ENCODE measurements at places on chromosomes 1 and 21.

DNA sequence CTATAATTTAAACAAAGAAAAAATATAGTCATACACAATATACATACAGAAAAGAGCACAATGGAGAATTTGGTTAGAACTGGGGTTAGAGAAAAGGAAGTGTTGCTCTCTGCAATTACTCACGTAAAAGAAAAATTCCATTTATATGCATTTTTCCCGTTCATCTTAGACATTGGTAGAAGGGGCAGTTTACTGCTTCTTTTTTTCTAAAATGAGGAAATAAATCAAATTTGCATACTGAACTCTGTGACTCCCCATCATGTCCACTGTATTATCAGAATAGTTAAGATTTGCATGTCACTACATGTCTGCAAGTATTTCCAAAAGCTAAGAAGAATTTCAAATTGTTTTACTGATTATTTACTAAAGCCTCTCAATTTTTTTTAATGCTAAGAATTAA lies 44.1 kb upstream of the C1orf105 start:
- DNase-seq = no peak

GRCh38 chr1:154186852-154187501 lies 4.9 kb downstream of the TPM3 start:
- DNase-seq = no peak

- DNase-seq = no peak
Measured at GRCh38 chr1:173444757-173445156, 32.4 kb upstream of the PRDX6 start.

- DNase-seq = no peak
Measured at GRCh38 chr1:53371121-53371666, 43.3 kb upstream of the LRP8 start.

GRCh38 chr1:152110860-152111514 lies 4.3 kb downstream of the TCHH start:
- DNase-seq = no peak

DNA sequence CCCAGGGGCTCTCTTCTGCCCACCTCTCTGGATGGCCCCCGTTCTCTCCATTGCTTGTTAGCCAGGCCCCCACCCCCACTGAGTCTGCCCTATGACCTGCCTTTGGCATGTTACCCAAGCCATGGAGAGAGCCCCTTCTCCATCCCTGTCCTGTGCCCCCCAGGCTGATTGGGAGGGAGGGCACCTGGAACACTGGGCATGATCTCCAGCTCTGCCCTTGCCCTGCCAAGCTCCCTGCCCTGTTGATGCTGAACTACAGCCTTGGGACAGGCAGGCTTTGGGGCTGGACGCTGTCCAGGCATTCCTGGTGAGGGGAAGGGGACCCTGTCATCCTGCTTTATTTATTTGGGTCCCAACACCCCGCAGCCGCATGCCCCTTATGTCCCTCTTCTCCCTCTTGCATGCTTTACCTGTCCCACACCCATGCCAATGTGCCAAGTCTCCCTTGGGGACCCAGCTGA lies 10.7 kb downstream of the TRIM46 start:
- DNase-seq = no peak

DNA sequence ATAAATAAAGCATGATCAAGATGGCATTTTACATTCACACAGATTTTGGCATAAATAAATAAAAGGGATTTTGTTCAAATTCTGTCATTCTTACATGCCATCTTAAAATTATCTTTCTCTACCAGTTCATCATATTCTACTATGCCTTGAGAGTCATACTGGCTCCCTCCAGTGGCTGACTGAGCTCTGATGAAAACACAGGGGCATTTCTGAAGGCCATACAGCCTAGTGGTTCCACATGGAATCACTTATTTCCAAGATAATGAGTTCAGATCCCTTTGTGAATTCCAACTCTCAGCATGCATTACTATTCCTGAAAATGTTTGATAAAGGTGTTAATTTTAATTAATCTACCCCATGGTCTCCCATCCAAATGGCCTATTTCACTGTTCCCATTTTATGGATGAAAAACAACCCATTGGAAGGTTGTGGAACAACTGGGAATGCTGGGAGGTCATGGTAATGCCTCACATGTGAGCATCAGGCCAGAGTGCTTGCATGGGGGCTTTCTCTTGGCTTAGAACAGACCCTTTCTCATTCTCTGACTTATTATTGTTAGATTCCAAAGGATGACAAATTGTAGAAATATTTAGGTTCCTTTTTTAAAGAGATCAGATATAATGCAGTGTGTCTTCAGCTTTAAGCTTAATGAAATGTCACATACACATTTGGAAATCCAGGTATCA lies 622.4 kb upstream of the PKN2 start:
- no peak for DNase-seq

- DNase-seq = no peak
Measured at GRCh38 chr1:205739348-205740160, 10.4 kb downstream of the NUCKS1 start.

DNA sequence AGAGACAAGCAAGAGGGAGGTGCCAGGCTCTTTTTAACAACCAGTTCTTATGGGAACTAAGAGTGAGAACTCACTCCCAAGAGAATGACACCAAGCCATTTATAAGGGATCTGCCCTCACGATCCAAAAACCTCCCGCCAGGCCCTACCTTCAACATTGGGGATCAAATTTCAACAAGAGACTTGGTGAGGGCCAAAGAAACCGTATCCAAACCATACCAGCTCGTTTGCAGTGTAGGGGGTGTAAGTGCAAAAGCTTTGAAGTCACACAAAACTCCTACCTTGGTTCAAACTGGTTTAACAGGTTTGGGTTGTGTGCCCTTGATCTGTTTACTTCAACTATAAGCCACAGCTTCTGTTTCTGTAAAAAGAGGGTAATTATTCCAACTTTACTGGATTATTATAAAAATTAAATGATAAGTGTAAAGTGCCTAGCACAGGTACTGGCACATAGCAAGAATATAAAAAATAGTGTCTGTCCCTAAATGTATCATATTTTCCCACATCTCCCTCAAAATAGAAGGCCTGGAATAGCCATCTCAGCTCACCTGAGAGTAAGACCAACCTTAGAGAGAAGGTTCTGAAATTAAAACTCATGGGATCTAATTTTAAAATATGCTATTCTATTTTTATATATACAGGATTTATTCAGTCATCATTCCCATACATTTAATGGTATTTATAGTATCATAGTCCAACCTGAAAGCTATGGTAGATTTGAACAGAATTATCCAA lies 7.0 kb upstream of the USP25 start:
- DNase-seq = no peak

DNA sequence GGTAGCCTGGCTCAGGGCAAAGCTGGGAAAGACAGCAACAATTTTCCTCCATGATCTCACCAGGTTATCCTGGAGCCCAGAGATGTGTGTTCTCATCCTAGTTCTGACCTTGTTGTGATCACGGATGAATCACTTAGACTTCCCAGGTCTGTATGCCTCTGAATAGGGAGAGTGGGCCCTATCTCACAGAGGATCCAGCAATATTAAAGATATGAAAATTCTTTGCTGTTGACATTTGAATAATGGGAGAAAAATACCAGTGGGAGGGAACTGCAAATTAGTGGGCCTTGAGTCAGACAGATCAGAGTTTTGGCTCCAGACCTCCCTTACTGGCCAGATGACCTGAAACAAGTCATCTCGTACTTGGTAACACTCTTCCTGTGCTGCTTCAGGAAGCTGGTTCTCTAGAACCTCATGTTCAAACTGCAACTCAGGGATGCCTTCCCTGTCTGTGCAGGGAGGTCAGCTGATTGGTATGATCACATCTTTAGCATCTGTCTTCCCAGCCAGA lies 32.8 kb upstream of the RNF19B start:
- no peak for DNase-seq

DNA sequence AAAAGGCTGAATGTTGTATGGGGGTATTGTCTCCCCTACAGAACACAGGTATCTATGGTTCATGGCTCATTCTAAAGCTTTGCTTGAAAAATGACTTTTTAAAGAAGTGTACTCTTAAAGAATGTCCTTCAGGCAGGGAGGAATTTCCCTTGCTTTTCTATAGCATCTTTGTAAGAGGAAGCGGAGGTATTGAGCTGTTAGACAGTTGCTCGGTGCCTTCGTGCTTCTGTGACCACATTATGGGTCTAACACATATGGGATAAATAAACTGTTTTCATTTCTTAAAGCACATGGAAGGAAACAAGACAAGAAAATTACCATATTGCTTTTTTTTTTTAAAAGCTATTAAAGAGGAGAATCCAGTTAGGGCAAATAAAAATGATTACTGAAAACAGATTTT lies 182.9 kb downstream of the NTNG1 start:
- no peak for DNase-seq

DNA sequence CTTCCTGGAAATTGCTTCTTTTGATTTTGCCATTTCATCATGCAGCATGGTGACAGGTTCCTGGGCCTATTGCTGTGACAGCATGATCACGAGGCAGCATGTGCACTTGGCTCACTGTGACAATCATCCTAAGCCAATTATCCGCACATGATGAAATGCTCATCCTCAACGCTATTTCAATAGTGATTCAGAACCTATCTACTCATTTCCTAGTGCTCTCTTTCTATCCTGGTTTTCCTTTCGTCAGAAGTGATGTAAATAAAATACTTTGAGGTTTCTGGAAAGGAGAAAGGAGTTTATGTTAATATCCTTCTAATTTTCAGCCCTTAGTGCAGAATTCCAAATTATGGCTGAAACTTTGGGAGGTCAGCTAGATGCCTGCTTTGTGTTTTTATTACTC lies 110.6 kb upstream of the ADAMTS5 start:
- DNase-seq = no peak

- DNase-seq = no peak
Measured at GRCh38 chr1:53860967-53861411, 22.9 kb upstream of the NDC1 start.

GRCh38 chr1:168742386-168742785 lies 13.4 kb upstream of the DPT start:
- DNase-seq = no peak

- DNase-seq = no peak
Measured at GRCh38 chr21:14056771-14057191, 154.0 kb downstream of the LIPI start.

DNA sequence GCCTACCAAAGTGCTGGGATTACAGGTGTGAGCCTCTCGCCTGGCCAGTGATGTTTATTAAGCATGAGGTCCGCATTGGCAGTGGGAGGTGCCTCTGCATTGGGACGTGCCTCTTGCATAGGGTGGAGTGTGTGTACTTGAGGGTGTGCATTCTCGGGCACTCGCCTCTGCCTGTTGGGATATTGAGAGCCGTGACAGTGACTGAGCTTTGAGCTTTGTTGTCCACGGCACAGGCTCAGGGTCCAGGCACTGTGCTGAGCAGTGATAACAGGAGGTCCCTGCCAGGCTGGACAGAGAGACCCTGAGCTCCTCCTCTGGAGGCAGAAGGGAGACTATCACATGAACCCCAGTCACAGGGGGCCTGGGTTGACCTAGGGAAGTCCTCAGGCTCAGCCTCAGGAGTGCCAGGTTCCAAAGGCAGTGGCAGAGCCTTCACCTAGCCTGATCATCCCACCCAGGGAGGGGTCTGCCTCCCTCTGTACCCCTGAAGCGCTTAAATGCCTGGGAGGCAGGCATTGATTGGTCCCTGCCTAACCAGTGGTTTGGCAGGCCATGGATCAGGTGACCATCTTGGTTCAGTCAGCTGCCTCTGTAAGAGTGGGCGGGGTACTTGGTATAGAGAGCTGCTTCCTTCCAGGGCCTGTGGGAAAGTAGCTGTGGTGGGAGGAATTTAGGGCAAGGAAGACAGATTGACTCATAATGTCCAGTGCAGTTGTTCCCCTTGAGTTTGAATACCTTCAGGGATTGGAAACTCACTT lies 213.8 kb upstream of the TMEM51 start:
- DNase-seq = no peak

DNA sequence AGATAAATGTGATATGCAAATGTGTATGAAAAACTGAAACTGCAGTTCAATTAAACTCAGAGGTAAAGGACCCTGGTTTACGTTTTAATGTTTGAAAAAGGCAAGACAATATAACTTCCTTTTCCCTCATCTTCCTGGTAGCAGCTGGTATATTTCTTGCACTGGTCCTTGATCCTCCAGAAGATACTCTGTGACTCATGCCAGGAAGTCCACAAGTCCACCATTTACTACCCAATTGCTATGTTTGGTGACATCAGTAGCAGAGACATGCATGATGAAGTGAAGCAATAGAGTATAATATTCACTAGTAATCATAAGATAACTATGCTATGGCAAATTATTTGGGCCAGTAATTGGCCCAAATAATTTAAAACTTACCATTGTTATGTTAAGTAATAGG lies 774.5 kb upstream of the NEGR1 start:
- DNase-seq = no peak
